Liver (tissue), 10 donors: ENCODE measurements at places on chromosomes 3 and 15.

DNA sequence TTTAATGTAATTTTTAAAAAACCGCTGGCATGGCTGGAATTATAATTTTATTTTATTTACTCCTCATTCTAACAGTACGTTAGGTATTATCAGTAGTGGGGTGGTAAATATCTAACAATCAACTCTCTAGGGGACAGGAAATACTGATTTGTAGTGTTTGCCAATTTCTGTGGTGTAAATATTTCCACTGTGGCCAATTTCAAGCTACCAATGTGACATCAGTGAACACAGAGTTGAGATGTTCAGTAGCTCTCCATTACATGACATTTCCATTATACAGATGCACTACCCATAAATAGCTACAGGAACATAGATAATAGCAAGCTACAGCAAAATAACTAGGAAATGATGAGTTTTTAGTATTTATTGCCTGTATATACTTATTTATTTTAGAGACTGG is 10.0 kb upstream of the ARL8B start:
- H3K4me3 ChIP-seq = no peak overlapping the region
- H3K4me1 ChIP-seq = no peaks in the 10 kb centered on the region
- H3K27ac ChIP-seq = no peak overlapping the region
- no peaks in the 10 kb centered on the region for H3K27me3 ChIP-seq

GRCh38 chr15:34239151-34239808 is 14.5 kb downstream of the EMC4 start:
- DNase-seq = no peak
- H3K36me3 ChIP-seq = peaks cover 2% of the 10 kb centered on the region
- H3K4me1 ChIP-seq = no peaks in the 10 kb centered on the region
- no peak overlapping the region for H3K27ac ChIP-seq

- no peak overlapping the region for H3K4me3 ChIP-seq
- no peaks in the 10 kb centered on the region for H3K4me1 ChIP-seq
- no peak overlapping the region for H3K27ac ChIP-seq
- H3K36me3 ChIP-seq = no peaks in the 10 kb centered on the region
Measured at GRCh38 chr3:116678853-116679252, 30.7 kb upstream of the TUSC7 start.

- no peak overlapping the region for H3K27ac ChIP-seq
- H3K4me3 ChIP-seq = no peak overlapping the region
- DNase-seq = no peak
- H3K4me1 ChIP-seq = no peaks in the 10 kb centered on the region
Measured at GRCh38 chr3:127211118-127212060, 18.5 kb downstream of the PRR23E start.

DNA sequence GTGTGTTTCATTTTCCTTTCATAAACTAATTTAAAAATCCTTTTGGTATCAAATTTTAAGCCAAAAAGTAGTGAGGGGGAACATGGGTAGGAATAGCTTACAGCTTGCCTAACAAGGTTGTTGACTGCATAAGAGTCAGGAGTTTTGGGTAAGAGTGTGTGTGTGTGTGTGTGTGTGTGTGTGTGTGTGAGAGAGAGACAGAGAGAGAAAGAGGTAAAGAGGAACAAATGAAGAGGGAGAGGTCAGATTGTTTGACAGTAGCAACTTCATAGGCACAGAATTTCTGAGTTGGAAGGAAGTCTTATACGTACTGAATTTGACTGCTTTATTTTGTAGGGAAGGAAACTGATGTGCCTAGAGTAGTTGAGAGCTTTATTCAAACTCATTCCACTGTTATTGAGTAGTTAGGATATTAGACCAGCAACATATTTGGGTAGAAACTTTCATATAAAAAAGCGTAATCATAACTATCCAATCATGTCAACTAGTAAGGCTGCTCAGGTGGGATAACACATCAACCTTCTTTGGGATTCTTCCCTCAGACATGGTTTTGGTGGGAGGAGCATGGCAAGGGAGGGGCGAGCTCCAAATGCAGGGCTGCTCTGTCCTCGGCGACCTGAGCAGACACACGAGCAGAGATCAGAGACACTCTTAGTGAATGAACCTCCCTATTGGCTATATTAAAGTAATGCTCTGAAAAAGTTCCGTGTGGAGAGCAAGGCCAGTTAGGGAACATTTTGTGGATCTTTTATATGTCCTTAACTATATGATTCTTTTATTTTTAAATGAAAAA is 86.4 kb downstream of the LPP start:
- H3K27ac ChIP-seq = no peak overlapping the region
- no peak for DNase-seq
- peaks cover 4% of the 10 kb centered on the region for H3K4me1 ChIP-seq
- H3K27me3 ChIP-seq = no peaks in the 10 kb centered on the region
- no peak overlapping the region for H3K4me3 ChIP-seq

DNA sequence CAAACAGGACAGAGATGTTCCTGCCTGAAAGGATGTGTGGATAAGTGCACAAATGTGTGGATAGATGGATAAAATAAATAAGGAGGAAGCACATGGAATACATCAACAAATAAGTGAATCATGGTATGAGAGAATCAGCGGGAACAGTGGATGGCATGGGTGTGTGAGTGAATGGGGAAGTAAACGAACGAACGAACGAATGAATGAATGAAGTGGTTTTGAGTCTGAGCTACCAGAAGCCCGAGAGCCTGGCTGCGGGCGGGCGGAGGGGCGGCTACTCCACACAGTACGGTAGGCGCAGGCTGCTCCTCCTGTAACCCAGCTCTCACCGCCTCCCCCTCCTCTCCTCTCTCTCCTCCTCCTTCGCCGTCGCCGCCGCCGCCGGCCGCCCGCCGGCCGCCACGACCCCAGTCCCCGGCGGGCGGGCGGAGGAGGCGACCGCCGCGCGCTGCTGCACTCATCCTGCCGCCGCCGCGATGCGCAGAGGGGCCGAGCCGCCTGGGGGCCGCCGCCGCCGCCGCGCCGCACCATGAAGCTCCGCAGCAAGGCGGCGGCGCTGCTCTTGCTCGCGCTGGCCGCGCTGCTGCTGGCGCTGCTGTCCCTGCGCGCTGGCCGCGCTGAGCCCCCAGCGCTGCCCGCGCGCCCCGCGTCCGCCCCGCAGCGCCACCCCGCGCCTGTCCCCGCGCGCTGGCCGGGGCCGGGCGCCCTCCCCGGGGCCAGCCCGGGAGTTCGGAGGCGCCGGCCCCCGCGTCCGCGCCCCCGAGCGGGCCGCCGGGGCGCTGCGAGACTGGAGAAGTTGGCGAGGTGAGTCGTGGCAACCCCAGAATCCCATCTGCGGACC is at the start of gene GXYLT2:
TSS of gene GXYLT2 (plus strand) at position 342 of the 841 bp plus-strand sequence. CDS start at position 530, 188 bp downstream.
- peak; percentile 50 for DNase-seq
- no peaks in the 10 kb centered on the region for H3K36me3 ChIP-seq
- no peak within 1 kb of the TSS for H3K27ac ChIP-seq

DNA sequence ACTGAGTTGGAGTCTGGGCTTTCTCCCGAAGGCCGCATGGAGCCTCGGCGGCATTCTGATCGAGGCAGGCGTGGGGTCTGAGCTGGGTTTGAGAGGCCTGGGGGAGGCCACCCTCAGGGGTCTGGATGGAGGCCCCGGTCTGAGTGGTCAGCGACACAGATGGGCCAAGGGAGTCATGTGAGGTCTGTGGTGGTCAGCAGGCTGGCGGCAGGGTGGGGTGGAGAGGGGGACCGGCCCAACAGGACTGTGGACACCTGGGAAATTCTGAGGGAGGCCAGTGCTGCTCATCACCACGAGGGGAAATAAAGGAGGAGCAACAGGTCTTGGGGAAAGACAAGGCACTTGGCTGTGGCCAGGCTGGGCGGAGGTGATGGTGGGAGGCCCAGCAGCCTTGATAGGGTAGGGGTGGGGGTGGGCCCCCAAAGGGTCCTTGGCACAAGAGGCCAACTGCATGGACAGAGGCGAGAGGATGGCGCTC is 16.2 kb downstream of the CTSH start:
- peaks cover 4% of the 10 kb centered on the region for H3K4me1 ChIP-seq
- H3K27ac ChIP-seq = no peak overlapping the region

- no peak overlapping the region for H3K4me3 ChIP-seq
- H3K4me1 ChIP-seq = no peaks in the 10 kb centered on the region
- DNase-seq = no peak
- H3K36me3 ChIP-seq = no peaks in the 10 kb centered on the region
Measured at GRCh38 chr15:72169921-72170611, 27.5 kb downstream of the GRAMD2A start.

GRCh38 chr15:58046467-58046866 is 19.0 kb downstream of the ALDH1A2 start:
- no peak overlapping the region for H3K27ac ChIP-seq
- H3K27me3 ChIP-seq = no peaks in the 10 kb centered on the region
- no peaks in the 10 kb centered on the region for H3K36me3 ChIP-seq

DNA sequence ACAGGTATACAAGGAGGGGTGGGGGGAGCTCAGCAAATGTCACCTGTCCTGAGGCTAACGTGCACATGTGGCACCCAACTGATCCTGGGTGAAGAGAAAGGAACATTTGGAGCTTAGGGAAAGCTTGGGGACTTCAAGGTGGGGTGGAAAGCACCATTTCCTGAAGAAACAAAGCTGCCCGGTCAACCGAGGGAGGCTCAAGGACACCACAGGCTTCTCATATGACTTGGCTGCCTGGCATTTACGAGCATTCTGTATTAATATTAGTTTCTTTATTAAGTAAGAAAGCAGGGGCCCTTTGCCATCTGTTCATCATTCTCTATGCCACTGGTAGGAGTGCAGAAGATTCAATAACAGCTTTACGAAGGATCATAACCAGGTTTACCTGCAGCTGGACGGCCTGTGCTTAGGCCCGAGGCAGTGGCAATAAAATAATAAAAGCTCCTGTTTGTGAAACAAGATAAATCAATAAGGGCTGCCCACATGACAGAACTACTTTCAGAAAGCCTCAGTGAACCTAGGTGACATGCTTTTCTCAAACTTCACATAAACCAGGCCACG is 54.0 kb downstream of the ETV5 start:
- no peaks in the 10 kb centered on the region for H3K27me3 ChIP-seq
- H3K27ac ChIP-seq = no peak overlapping the region
- H3K36me3 ChIP-seq = peaks cover 4% of the 10 kb centered on the region
- DNase-seq = no peak
- no peak overlapping the region for H3K4me3 ChIP-seq
- H3K4me1 ChIP-seq = no peaks in the 10 kb centered on the region

- no peak overlapping the region for H3K27ac ChIP-seq
- no peak for DNase-seq
- no peak overlapping the region for H3K4me3 ChIP-seq
- H3K36me3 ChIP-seq = no peaks in the 10 kb centered on the region
Measured at GRCh38 chr15:74482661-74483060, 21.7 kb upstream of the UBL7 start.

GRCh38 chr15:100703671-100704070 is 101.3 kb downstream of the ASB7 start:
- no peaks in the 10 kb centered on the region for H3K4me1 ChIP-seq
- no peaks in the 10 kb centered on the region for H3K36me3 ChIP-seq
- no peak overlapping the region for H3K4me3 ChIP-seq
- DNase-seq = no peak
- H3K27me3 ChIP-seq = peaks cover 2% of the 10 kb centered on the region

DNA sequence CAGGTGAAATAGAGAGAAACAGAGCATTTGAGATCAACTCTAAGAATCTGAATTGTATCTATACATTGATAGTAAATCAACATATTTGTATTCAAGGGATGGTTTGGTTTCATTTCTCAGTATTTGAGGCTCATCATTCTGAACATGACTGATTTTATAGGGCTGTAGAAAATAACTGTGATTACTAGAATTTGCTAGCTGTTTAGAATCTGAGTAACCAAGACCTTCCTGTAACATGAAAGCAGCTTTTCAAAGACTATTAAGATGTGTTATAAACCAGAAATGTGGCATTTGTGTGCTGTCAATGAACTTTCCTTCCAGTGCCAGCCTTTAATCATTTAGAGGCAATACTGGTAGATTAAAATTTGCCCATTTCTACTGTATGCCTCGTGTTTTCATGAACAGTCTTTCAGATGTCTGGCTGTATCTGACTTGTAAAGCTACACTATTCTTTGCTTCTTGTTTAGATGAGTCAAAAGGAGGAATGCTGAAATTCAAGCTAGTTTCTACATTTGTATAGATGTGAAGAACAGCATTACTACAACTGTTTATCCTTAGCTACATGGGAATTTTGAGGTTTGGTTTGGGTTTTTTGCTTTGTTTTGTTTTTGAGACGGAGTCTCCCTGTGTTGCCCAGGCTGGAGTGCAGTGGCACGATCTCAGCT is 137.3 kb upstream of the BHLHE40 start:
- H3K4me1 ChIP-seq = no peaks in the 10 kb centered on the region
- H3K4me3 ChIP-seq = no peak overlapping the region
- H3K27ac ChIP-seq = no peak overlapping the region
- DNase-seq = no peak
- no peaks in the 10 kb centered on the region for H3K27me3 ChIP-seq
- no peaks in the 10 kb centered on the region for H3K36me3 ChIP-seq

DNA sequence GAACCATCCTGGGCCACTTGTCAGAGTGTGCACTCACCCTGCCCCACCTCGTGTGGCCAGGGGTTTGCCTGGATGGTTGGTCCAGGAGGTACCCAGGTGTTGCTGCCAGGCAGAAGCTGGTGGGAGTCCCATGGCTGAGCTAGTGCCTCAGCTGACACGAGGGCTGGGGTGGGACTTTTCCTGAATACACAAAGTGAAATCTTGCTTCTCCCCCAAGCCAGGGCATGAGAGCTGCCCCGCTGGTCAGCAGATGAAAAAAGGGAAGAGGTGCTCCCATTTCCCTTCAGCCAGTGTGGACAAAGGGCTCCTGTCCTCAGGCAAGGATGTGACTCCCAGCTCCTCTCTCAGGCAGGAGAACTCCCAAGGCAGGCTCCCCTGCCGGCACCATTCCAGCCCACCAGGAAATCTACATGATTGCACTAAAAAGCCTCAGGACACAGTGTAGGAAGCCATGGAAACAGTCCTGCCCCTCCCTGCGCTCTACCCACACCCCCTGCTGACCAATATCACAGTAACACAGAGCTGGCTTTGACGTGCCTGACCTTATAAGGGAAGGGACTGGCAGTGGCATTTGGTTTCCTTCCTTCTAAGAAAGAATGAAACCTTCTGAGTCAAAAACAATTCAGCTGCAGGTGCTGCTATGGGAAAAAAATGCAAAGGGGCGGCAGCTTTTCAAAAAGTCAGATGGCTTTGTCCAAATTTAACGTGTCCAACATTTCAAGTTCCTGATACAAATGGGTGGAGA is 33.9 kb downstream of the MYO5C start:
- H3K36me3 ChIP-seq = no peaks in the 10 kb centered on the region
- no peaks in the 10 kb centered on the region for H3K4me1 ChIP-seq
- no peaks in the 10 kb centered on the region for H3K27me3 ChIP-seq
- DNase-seq = no peak

DNA sequence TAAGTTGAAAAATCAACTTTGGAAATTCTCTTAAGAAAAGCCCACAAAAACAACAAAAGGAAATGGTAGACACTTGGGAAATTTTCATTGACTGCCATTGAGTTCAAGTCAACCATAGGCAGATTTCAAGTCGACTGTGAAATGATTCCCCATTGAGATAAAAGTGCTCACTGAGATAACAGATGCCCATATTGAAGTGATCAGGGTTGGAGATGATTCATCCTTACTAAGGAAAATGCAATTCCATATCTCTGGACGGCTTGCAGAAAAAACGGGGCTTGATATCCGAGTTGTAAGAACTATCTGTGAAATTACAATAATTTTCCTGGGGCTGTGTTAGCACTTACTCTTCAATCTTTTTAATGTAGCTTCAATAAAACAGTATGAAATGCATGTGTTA is 373.1 kb upstream of the THRB start:
- no peaks in the 10 kb centered on the region for H3K36me3 ChIP-seq
- DNase-seq = no peak
- H3K4me1 ChIP-seq = no peaks in the 10 kb centered on the region
- H3K4me3 ChIP-seq = no peak overlapping the region
- H3K27ac ChIP-seq = no peak overlapping the region
